ENCODE measurements at places on chromosomes 12 and 14.

GRCh38 chr12:71972441-71973074 lies 33.9 kb downstream of the TPH2 start:
- DNase-seq = no peak

DNA sequence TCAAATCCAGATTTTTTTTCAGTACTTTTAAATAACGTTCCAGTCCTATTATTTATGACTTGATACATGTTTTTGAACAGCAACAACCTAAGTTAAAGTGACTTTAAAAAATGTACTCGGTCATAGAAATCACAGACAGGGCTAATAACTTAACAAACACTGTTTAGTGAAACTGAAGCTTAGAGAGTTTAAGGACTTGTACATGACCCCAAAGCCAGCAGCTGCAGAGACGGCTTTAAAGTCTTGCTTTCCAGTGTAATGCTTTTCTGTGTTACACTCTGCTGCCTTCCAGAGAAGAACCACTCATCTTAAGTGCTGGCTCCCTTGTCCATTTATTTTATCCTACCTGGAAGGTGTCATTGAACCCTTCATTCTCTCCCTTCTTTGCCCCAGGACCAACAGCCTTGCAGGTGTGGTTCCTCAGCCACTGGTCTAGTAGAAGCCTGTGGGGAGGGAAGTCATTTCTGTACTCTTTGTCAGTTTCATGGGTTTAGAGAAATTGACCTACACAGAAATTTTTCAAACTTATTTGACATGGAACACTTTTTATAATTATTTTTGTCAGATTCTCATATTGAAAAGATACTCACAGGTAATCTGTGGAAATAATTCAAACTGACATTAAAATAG lies 60.9 kb downstream of the NAV3 start:
- DNase-seq = no peak

GRCh38 chr12:99053616-99054362 lies 408.7 kb downstream of the APAF1 start:
- DNase-seq = peak; percentile 13

GRCh38 chr14:103385929-103386712 lies 906 bp downstream of the MARK3 start:
- no peak for DNase-seq

GRCh38 chr14:104344818-104345620 lies 206.6 kb downstream of the KIF26A start:
- no peak for DNase-seq

GRCh38 chr14:34650786-34651584 lies 21.0 kb upstream of the SNX6 start:
- DNase-seq = peak; percentile 72

- DNase-seq = no peak
These were observed 53.9 kb downstream of the ANAPC7 start for GRCh38 chr12:110349514-110350151.

- no peak for DNase-seq
These were observed 40.6 kb downstream of the GXYLT1 start for GRCh38 chr12:42104087-42104486.

DNA sequence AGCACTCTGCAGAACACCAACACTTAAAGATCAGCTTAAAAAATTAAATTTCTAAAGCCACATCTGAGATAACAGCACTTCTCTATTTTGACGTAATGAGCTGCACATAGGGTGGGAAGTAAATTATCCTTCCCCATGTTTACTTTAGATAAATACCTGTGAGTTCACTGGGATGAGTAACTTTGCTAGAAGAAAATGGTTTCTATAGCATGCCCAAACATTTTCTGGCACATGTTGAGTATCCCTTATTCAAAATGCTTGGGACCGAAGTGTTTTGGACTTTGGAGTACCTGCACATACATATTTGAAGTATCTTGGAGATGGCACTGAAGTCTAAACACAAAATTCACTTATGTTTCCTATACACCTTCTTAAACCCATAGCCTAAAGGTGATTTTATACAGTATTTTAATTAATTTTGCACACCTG lies 6.6 kb downstream of the SLC38A2 start:
- no peak for DNase-seq

Data from MG63 (cell line).